Dermis microvascular lymphatic vessel endothelial cell (primary cell): ENCODE measurements at places on chromosomes 4 and X.
A peak's percentile ranks its signal among the peaks of the same experiment; 100 is the strongest.

DNA sequence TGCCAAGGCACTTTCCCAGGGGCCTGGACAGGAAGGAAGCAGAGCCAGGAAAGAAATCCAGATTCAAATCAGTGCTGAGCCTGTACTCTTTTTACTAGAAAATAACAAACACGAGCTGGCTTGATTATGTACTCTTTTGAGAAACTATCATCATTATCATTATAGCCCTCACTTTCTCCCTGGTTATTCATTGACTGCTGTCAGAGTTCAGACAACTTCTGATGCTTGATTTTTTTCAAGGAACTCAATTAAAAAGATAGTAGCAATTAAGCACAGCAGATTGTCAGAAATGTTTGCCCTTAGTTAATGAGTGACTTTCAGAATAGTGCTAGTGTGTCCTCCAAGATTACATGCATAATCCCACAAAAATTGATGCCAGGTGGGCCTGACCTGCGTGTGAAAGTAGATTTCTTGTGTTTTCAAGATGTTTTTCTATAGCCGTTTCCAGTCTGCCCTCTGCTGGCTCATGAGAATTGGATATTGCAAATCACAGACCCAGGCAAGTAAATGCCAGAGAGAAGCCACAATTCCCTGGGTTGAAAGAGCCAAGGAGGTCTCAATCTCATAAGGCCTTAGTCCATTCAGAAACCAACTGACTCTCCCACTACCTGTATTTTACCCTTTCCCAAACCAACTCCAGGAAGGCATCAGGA, 14.3 kb upstream of the PNPLA4 start:
- no peak for DNase-seq

- peak; percentile 13 for DNase-seq
These were observed 53.1 kb downstream of the GAK start for GRCh38 chr4:878796-879728.

- DNase-seq: no peak
These were observed 549.3 kb downstream of the IQCM start for GRCh38 chr4:149266301-149266700.

DNA sequence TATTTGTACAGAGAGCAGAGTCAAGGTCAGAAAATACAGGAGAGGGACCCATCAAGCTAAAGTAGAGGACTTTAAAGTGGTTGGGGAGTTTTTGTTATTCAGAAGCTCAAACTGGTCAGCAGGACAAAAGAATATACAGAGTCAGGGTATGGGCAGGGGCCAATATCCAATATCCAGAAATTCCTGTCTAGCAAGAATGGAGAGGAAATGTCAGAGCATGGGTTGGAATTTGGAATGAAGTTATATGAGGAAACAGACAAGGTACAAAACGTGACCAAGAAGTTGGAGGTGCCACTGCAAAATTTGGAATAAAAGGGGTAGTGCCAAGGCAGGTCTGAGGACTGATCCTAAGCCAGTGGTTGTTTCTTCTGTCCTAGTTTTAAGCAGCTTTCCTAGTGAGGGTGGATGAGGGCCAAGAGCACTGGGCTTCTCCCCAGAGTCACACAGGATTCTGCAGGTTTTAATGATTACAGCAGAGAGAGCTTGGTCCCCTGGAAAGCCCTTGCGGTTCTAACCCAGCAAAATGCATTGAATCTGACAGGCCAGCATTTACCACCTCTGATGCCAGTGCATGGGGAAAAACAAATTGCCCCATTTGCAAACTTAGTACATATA, 304.7 kb upstream of the FTHL17 start:
- DNase-seq: no peak

- no peak for DNase-seq
These were observed 24.3 kb downstream of the SEL1L3 start for GRCh38 chr4:25838526-25838925.

DNA sequence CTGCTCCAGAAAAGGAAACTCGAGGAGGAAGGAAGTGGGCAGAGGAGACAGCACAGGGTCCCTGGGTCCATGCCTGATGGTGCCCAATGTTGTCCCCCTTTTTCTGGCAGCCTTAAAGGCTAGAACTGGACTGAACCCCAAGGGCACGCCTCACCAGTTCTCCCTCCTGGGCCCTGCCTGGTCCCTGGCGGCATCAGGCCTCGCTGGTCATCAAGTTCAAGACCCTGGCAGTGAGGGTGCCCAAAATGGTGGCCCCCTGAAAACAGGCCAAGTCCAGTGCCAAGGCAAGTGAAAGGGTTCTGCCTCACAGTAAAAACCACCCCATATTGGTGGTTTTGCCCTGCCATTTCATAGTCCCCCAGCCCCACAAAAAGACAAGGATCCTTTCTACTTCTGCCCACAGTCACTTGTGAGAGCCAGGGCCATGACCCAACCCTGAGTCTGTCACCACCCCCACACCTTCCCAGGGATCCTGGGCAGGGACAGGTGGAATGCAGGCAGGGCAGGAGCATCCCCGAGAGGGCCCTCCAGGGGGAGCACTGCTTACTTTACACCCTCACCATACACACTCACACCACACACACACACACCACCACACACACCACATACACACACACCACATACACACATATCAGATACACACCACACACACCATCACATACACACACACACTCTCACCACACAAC, 107.6 kb downstream of the DCTD start:
- DNase-seq: no peak

DNA sequence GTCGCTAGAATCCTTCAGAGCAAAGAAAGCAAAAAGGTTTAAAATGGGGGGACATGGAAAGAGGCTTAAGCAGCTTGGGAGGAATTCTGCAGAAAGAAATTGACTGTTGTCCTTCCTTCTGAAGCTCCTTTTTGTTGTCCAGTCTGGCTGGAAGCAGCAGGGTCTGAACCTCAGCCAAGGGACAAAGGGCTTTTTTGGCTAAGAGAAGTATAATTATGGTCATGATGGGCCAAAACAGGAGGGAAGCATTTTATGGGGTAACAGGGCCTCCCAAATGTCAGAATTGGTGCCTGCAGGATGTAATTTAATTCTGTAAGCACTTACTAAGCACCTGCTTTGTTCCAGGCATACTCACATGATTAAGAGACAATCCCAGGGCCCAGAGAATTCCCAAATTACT, 74.2 kb upstream of the CPEB2 start:
- DNase-seq: no peak

GRCh38 chrX:93242897-93243296, 430.5 kb downstream of the NAP1L3 start:
- no peak for DNase-seq

- no peak for DNase-seq
These were observed 31.1 kb upstream of the CYLC1 start for GRCh38 chrX:83829874-83830273.

GRCh38 chr4:179441596-179441995, 1999.4 kb upstream of the AGA start:
- DNase-seq: no peak

DNA sequence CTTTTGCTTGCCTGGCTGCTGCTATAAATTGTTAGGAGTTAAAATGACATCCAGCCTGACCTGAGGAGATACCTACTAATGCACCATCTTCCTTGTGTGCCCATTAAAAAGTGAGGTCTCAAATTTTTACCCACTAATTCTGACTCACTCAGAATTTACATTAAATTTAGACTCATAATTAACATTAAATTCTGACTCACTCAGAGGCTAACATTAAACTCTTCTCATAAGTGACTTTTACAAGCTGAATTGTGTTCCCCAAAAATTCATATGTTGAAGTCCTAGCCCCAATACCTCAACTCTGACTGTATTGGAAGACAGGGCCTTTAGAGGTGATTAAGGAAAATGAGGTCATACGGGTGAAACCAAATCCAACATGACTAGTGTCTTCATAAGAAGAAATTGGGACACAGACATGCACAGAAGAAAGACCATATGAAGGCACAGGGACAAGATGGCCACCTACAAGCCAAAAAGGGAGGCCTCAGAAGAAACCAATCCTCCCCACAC, 11.8 kb downstream of the CASP6 start:
- no peak for DNase-seq

GRCh38 chr4:89657931-89658700, 178.8 kb downstream of the SNCA start:
- DNase-seq: peak; percentile 64

- DNase-seq: no peak
These were observed 58.0 kb upstream of the EGFL6 start for GRCh38 chrX:13511241-13511943.

- no peak for DNase-seq
These were observed 74.0 kb downstream of the STK32B start for GRCh38 chr4:5125321-5125720.

DNA sequence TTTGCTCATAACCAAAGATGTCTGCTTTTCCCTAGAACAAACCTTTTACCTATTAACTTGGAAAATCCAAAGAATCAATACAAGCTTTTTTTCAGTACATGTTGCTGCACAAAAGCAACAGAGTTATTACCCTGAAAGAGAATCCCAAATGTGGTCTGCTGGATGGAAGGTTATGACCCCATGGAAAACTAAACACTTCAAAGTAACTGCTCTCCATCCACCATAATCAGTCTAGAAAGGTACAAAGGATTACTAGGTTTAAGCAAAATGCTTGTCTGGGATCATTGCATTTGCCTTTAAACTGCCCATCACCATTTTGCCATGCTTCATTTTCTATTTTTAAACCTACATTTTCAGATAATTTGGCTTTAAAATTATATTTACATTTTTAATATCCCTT, 11.7 kb downstream of the MMRN1 start:
- no peak for DNase-seq

DNA sequence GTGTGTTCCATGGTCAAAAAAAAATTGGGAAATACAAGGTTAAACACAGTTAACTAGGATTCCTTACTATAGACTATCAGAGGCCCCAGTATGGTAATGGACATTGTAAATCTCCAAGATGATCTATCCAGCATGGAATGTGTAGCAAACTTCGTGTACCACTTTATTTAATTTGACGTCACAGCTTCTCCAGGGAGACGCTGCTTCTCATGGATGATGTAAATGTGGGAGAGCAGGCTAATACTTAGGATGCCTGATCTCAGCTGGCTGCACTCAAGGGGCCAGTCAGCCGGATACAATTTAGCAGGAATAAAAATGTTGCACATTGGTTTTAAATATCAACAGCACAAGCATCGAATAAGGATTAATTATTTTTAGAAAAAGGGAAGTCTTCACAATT, 111.7 kb upstream of the HPF1 start:
- DNase-seq: no peak

DNA sequence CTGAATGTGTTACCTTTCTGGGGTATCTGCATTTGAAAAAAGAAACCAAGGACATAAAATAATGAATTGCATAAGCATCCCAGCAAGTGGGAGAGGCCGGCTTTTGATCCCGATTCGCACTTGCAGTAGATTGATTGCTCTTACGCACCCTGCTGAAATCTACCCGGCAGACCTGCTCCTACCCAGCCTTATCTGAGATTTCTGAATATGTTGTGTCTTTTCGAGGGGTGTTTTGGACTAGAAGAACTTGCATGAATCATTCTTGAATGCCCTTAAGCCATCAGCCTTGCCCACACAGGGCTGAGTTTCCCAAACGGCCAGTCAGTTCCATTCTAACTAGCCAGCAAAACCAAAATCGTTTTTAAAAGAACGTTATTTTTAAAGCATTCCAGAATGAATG, 174.4 kb upstream of the BCOR start:
- no peak for DNase-seq

DNA sequence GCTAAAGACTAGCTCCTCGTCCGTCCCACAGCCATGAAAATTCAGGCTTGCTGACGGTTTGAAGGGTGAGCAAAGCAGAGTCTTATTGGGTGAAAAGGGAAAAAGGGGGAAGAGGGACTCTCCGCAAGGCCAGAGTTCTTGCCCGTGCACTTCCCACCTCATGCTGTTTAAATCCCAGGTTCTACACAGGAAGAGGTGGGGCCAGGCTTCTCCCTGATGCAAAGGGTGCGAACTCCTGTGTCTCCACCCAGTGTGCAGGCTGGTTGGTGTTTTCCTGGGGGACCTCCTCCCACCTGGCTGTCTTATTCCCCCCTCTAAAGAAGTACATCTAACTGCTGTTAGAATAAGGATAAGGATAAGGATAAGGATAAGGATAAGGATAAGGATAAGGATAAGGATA, 18.0 kb upstream of the LANCL3 start:
- no peak for DNase-seq

DNA sequence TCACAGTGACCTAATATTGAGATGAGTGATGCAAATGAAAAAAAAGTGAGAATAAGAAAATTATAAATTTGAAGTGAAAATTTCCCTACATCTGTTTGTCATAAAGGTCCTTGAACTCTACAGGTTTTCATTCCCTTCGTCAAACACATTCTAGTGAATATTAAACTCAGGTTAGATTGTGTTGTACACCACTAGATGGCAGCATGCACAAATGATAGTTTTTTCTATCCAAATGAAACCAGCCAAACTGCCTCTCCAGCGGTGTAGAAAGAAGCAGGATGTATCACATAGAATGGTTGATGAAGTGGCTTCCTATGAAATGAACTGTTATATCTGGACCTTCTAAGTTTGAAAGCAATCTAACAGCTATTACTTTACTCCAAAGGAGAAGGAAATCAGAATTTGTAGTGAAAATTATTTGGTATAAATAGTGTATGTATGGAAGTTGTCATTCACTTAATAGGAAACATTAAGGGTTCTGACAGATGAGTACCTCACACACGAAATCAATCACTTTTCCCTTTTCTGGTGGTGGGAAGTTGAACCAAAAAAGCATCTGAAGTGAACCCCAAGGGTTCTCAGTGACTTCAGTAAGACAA, 382.7 kb downstream of the UNC5C start:
- peak; percentile 56 for DNase-seq

- no peak for DNase-seq
These were observed 782.2 kb downstream of the ARAP2 start for GRCh38 chr4:35461931-35462659.

DNA sequence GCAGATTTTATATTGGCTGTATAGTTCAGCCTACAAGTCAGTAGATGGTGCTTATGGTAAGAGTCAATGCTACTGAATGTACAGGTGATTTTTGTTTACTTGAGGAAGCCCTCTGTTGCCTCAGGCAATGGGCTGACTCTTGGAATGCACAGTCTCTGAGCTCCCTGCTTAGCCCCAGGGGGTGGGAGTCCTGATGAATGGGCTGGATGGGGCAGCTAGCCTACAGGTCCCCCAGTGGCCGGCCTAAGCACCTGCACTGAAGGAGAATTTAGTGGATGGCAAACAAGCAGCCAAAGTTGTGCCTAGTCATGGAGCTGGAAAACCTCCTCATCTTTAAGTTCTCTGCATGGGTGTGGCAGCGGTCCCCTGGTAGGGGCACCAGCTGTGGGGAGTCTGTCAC, 101.8 kb upstream of the CXorf51B start:
- DNase-seq: no peak

GRCh38 chr4:76562836-76563453, 127.9 kb downstream of the SHROOM3 start:
- DNase-seq: no peak

- no peak for DNase-seq
These were observed 60.0 kb upstream of the NKX1-1 start for GRCh38 chr4:1466034-1466862.

GRCh38 chr4:147874109-147874508, 142.2 kb downstream of the ARHGAP10 start:
- DNase-seq: no peak
